SW 1271 (cell line): ENCODE measurements at places on chromosomes 6 and 20.

GRCh38 chr6:135212935-135213334, 31.8 kb downstream of the MYB start:
- no peak for DNase-seq

DNA sequence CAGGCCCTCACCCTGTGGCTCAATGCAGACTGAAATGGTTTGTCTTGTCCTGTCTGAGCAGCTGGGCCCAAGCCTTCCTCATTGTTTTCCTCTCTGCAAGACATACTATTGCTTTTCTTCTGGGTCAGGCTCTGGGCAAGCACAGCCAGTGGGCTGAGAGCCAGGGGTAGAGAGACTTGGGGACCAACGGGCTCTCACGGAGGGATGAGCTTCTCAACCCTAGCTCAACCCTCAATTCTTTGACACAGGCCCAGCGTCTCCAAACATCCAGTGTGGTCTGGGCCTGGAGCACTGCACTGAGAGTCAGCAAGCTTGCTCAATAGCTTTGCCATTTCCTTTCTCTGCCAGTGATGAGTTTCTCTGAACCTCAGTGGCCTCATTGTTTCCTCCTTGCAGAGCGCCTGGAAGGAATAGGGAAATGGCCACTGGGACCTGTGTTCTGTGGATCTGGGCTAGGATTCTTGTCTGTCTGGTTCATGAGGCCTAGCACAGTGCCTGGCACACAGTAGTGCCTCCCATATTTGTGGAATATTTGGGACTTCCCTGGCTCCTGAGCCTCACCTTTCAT, 9.3 kb downstream of the ANGPT4 start:
- no peak for DNase-seq

DNA sequence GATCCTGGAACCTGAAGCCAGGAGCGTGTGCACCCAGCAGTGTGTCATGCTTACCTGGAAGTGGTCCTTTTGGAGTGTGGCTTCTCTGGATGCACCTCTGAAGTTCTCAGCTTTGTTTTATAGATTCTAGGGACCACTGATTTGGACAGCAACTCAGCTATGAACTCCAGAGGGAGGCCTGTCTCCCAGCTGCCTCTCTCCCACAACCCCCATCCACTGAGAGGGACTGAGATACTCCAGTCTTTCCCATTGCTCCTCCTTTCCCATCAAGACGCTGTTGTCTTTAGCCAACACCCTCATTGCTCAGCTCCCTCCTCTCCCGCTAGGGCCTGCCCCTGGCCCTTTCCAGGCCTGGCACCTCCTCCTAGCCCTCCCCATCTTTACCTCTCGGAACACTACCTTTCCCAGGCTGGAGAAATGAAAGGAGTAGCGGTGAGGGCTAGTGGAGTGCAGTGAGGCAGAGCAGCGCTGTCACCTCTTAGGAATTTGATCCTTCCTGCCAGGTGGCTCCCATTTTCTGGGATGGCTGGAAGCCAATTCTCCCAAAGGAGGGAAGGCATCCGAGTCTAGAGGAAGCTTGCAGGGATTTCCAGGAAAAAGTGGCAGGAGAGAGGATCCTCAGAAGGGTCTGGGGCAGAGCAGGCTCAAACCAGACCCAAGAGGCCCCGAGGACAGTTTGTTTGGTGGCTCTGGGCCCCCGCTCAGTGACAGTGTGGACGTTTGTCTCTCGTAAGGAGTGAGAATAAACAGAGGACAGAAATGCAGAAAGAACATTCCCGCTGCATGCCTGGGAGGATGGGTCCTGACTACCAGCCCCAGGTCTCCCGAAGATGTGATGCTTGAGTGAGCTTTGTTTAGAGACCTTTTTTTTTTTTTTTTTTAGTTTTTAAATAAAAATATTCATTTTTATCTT, at the start of gene LRRN4:
Gene LRRN4 (minus strand): TSS at position 285 of the 913 bp plus-strand sequence. CDS start 1,261 bp downstream, outside the sequence.
- DNase-seq, result no peak

GRCh38 chr6:143449714-143450452, 612 bp downstream of the ADAT2 start:
- no peak for DNase-seq

- no peak for DNase-seq
Observed at GRCh38 chr6:70166088-70166958, 136.6 kb downstream of the COL9A1 start.

DNA sequence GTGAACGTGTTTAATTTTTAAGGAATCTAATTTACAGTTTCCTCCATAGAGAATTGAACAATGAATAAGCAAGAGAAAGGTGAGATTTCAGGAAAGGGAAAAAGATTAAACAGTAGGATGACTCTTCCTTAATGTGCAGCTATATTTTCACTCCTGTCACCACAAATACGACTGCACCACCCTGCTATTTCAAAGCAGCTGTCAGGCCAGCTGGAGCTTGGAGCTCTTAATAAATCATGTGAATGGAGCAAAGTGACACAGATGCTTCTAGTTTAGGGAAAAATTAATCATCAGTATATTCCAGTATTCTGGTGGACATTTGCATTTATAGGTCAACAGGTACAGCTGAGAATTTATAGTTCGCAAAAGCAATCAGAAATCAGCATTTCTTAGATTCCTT, 56.5 kb upstream of the PKIB start:
- no peak for DNase-seq

GRCh38 chr6:11727998-11728961, 50.3 kb downstream of the ADTRP start:
- DNase-seq, result no peak

DNA sequence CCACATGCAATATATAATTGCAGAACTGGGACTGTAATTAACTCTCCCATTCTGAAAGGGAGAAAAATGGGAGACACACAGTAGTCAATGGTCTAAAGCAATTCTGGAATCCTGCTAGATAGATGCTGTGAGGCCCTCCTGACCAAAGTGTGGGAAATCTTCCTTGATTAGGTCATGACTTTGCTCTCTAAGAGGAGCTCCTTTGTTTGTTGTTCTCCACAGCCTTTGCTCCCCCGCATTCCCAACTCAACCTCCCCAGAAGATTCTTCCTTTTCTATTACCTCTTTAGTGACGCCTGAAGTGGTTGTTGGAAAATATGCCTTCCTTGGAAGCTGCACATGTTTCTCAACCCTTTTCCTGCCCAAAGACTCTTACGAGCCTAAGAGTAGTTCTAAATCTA, 28.8 kb upstream of the LIN28B start:
- no peak for DNase-seq

- no peak for DNase-seq
Observed at GRCh38 chr6:88296694-88297093, 130.5 kb upstream of the CNR1 start.

DNA sequence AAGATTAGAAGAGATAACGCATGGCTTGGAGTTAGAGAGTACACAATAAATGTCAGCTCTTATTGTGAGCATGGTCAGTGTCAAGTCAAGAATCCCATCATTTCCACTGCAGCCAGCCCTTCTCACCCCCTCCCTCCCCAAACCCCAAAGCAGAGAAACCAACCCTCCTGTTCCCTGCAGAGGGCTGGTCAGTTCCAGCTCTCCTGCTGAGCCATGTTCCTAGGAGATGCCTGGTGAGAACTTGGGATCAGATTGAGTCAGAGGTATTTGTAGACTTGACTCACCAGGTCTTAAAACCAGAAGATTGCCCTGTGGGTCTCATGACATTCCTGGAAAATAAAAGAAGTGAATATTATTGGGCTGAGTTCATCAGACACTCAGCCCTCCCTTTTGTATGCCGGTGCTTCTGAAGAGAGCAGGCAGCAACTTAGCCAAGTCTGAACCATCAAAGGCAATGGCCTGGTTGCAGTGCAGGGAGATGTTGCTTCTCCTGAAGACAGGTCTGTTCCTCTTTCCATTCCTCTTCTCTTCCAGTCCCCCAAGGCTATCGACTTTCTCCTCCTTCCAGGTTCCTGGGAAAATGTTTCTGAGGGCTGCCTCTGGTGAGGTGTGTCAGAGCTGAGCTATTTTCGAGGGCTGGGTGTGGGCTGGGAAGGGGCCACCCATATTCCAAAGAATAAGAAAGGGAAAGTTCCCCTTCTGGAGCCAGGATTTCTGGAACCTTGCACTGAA, 278.2 kb upstream of the SUPT3H start:
- DNase-seq, result peak; percentile 80

- DNase-seq, result no peak
Observed at GRCh38 chr6:151482290-151482689, 11.5 kb upstream of the CCDC170 start.

GRCh38 chr6:150937132-150937906, 71.8 kb downstream of the MTHFD1L start:
- no peak for DNase-seq

DNA sequence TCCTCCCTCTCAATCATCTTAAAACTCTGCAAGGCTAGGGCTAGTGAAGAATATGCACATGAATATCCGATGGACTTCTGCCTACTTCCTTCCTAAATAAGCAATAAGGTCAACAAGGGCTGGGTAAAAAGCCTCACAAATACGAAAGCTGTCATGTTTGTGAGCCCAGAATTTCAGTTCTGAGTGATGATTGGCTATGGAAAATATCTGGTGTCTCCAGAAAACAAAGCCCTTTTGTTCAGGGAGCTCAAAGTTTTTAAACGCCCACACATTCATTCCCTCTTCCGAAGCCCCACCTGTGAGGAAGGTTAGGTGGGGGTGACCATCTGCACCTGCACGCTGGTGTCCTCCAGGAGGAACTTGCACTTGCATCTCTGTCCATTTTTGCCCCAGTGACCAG, 126.9 kb upstream of the ARMC2 start:
- DNase-seq, result no peak

- no peak for DNase-seq
Observed at GRCh38 chr6:42314571-42315258, 97.1 kb upstream of the MRPS10 start.

- no peak for DNase-seq
Observed at GRCh38 chr20:42795111-42795695, 394.5 kb downstream of the PTPRT start.

DNA sequence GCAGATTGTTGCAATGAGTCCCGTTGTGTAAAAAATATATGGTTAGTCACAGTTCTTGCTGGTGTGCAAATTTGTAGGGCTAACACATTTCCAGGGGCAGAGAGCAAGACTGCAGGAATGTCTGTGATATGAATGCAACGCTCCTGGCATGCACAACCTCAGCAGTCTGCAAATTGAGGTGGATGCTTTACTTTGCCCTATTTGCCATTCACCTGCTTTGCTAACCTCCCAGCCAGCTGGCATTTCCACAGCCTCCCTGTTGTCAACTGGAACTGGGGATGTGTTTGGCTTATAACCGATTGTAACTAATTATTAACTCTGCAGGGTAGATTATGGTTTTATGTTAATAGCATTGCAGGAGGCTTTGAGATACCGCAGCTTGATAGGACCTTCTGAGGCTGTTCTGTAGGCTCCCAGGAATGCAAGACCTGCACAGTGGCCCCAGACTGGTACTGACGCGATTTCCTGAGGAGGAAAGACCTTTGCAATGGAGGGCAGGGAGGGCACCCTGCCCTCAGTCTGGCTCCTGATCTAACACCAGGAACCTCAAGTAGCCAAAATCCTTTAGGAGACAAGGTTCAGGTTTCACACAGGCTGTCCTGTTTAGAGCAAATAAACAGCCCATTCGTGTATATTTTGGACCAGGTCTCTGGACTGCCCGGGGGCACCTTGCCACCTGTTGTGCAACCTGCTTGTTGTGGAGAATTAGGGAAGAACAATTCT, 53.4 kb downstream of the EDN1 start:
- no peak for DNase-seq

GRCh38 chr6:168133168-168133561, 54.2 kb upstream of the FRMD1 start:
- no peak for DNase-seq

GRCh38 chr20:57841297-57841866, 131.6 kb upstream of the PMEPA1 start:
- DNase-seq, result no peak

GRCh38 chr20:56748476-56749377, 119.6 kb downstream of the TFAP2C start:
- DNase-seq, result no peak

- DNase-seq, result no peak
Observed at GRCh38 chr6:105035299-105035698, 78.4 kb downstream of the LIN28B start.

GRCh38 chr6:150464966-150465365, 96.2 kb downstream of the IYD start:
- no peak for DNase-seq

DNA sequence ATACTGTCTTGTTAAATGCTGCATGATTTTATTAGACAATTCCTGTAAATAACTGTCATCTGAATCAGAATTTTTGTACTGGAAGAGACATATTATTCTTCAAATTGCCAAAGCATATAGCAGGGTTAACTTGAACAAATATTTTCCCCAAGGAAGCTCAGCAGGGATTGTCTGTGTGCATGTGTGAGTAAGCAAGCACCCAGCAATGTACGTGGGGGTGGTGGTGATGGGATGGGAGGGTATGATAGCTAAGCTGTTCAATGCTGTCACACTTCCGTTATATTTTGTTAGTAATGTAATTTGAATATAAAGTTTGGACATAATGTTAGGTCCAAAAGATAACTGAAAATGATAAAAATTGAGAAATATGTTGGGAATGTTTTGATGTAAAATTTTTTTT, 118.1 kb downstream of the MYB start:
- DNase-seq, result no peak

DNA sequence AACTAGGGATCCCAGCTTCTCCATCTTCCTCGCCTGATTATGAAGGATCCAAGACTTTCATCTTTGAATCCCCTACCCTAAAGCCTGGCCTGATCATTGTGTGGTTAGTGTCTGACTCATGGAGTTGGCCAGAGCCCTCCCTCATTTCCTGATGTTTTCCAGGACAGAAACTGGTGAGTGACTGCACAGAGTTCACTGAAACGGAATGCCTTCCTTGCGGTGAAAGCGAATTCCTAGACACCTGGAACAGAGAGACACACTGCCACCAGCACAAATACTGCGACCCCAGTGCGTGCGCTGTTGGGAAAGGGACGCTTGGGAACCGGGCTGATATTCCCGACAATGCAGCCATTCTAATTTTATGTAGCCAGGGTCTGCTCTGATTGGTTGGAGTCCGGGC, 4.0 kb downstream of the CD40 start:
- no peak for DNase-seq

GRCh38 chr6:63783096-63783495, 147.5 kb downstream of the PHF3 start:
- no peak for DNase-seq

GRCh38 chr20:2246069-2246491, 49.7 kb upstream of the TGM3 start:
- no peak for DNase-seq

GRCh38 chr6:37006793-37007339, 1.4 kb downstream of the FGD2 start:
- DNase-seq, result no peak

GRCh38 chr6:17361013-17361412, 32.4 kb upstream of the CAP2 start:
- DNase-seq, result no peak

DNA sequence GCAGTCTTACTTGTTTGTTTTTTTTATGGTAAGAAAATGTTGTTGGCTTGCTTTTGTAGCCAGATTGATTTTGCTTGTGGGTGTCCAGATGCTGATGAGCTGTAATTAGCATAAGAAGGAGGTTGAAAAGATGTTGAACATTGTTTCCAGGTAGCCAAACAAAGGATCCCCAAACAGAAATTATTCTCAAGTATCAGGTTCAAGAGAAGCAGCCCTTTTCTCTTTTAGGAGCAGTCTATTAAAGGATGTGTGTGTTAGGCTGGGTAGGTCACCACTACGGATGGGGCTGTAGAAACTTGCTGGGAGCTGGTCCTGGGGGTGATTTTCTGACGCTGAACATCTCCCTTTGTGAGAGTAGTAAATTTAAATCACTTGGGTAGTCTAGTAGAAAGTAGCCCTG, 86.9 kb upstream of the VSTM2L start:
- DNase-seq, result no peak

GRCh38 chr6:147689398-147689797, 180.9 kb downstream of the SAMD5 start:
- no peak for DNase-seq
